ENCODE measurements at places on chromosomes 1 and 21.

- peak; percentile 60 for DNase-seq
Measured at GRCh38 chr21:34989337-34990151, 59.6 kb downstream of the RUNX1 start.

- DNase-seq: no peak
Measured at GRCh38 chr21:35548904-35549615, 500.0 kb upstream of the RUNX1 start.

GRCh38 chr1:108556499-108556898 is 3.4 kb upstream of the EEIG2 start:
- peak; percentile 88 for DNase-seq

DNA sequence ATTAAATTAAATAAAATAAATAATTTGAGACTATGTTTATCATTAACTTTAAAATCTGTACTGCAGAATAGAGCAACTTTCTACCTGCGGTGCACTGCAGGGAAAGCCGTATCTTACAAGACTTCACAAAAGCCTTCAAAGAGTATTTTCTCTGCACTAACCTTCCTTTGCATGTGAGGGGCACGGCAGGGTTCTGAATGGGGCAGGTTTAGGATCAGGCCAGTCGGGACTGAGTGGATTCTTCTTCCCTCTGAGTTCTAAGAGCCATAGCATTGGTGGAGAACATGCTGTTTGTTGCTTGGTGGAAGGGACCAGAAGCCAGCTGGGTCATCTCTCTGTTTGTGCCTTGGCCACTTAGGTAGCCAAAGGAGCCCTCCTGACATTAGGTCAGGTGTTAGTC is 55.2 kb upstream of the LGALS8 start:
- no peak for DNase-seq

- peak; percentile 37 for DNase-seq
Measured at GRCh38 chr1:151513626-151514121, 2.5 kb downstream of the CGN start.

Data from suppressor macrophage treated with lipopolysaccharide for 4 hours (primary cell).